ENCODE measurements at places on chromosomes 2 and 18.
A peak's percentile ranks its signal among the peaks of the same experiment; 100 is the strongest.

DNA sequence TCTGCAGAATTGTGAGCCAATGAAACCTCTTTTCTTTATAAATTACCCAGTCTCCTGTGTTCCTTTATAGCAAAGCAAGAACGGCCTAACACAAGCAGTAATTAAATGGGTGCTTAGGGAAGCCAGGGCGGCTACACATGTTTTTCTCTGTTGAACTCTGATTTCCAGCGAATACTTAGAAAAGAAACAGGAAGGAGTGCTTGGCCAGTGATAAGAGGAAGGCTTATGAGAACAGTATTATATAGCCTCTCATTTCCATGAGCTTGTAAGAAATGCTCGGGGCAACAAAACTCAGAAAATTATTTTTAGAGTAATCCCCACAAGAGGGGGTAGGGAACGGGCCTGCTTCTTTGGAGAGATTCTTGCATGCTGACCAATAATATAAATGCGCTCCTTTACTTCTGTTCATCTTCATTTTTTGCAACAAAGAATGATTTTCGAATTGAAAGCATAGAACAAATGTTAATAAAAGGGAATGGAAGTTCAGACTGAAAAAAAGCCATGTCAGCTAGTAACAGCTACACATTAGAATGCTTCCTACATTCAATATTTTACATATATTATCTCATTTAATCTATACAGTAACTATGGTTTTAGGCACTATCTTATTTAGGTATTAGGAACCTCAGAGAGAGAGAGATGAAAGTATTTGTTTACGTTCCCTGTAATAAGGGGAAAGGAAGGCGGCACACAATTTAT lies 49.7 kb upstream of the CCDC85A start:
- no peak for DNase-seq
- H3K4me3 ChIP-seq, result no peak overlapping the region
- H3K27ac ChIP-seq, result no peak overlapping the region
- H3K36me3 ChIP-seq, result no peaks in the 10 kb centered on the region
- H3K27me3 ChIP-seq, result no peaks in the 10 kb centered on the region

DNA sequence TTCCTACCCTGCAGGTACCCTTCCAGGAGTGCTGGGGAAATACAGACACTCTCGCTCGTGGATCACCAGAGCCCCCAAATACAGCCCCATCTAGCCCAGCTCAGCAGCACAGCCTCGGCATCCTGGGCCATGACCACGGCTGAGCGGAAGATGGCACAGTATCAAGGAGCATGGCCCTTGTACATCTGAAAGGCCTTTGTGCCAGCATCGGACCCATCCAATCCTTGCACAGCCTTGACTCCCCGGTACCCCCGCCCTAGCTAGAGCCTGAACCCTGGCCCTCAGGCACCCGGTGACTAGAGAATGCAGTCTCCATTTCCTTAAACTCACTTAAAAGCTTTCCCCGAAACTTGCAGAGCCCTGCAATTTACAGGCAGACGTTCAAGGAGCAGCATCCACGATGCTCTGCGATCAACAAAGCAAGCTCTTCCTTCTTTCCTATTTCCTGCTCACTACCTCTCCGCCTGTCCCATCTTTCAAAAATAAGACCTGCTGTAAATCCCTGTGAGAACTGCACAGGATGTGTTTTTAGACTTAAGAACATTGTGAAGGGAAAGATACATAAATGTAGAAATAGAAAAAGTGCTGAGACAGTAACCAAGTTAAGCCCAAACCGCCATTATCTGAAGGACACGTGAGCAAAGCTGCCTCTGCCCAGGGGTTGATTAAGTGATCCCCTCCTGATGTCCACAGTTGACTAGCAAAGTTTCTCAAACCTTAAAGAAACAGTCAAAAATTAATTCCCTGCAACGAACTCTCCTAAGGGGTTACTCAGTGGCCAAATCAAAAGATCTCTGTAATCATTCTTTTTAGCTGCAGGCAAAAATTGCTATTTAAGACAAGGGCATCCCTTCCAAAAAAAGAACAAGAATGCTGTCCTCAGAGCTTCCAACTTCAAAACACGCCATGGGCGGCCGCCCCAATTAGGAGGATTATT lies 48.5 kb downstream of the ZNF516 start:
- H3K4me1 ChIP-seq, result no peaks in the 10 kb centered on the region

GRCh38 chr2:110205660-110206455 lies 1.0 kb upstream of the NPHP1 start:
- DNase-seq, result no peak
- H3K36me3 ChIP-seq, result no peaks in the 10 kb centered on the region
- H3K27ac ChIP-seq, result no peak overlapping the region
- H3K4me1 ChIP-seq, result peaks cover 7% of the 10 kb centered on the region
- no peak overlapping the region for H3K4me3 ChIP-seq

DNA sequence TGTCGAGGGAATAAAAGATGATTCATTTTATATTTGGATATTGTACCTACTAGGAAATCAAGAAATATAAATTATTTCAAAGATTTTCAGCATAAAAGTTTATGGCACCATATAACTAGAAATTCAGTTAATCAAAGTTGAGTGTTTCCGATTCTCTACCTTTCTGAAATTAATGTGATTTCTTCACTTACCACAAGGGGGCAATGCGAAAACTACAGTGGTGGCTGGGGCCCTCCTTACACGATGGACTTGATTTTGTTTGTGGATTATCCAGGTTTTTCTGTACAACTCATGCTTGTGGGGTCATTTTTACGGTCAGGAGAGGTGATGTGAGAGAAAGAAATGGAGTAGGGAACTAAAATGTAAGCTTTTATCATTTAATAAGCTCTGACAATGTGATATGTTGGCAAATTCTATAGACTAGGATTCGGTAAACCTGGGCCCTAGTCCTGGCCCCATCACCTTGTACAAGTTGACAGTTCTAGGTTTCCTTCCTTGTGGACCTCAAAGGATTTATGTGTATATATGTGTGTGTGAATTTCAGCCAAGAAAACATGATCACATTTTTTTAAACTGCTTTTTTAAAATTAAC lies 47.6 kb downstream of the G6PC2 start:
- H3K4me3 ChIP-seq, result no peak overlapping the region
- H3K4me1 ChIP-seq, result peaks cover 6% of the 10 kb centered on the region
- H3K27me3 ChIP-seq, result no peaks in the 10 kb centered on the region

DNA sequence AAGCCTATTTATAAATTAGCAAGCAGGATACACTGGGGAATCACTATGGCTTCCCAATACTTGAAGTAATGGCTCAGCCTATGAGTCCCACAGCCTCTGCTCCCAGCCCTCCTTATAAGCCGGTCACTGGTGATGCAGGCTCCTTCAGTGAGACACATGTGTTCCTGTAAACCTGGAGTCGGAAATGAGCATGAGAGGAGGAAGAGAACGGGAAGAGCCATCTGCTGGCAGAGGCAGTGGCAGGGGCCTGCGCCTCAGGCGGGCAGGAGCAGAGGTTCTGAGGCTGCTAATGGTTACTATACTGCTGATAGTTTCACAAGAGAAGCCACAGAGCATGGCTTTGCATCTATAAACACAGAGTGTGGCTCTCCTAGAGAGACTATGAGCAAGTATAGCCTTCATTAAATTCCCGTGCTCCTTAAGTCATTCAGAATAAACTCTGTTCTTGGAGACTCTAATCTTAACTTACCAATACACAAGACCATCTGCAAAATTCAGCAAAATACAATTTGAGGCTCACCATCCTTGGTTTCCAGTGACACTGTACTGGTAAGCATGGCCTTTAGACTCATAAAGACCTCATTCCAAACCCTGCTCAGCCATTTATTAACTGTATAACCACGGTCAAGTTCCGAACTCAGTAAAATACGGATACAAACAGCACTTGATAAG lies 63.3 kb downstream of the FBXO15 start:
- no peak for DNase-seq
- H3K4me1 ChIP-seq, result no peaks in the 10 kb centered on the region
- H3K4me3 ChIP-seq, result no peak overlapping the region
- no peaks in the 10 kb centered on the region for H3K27me3 ChIP-seq
- no peaks in the 10 kb centered on the region for H3K36me3 ChIP-seq

DNA sequence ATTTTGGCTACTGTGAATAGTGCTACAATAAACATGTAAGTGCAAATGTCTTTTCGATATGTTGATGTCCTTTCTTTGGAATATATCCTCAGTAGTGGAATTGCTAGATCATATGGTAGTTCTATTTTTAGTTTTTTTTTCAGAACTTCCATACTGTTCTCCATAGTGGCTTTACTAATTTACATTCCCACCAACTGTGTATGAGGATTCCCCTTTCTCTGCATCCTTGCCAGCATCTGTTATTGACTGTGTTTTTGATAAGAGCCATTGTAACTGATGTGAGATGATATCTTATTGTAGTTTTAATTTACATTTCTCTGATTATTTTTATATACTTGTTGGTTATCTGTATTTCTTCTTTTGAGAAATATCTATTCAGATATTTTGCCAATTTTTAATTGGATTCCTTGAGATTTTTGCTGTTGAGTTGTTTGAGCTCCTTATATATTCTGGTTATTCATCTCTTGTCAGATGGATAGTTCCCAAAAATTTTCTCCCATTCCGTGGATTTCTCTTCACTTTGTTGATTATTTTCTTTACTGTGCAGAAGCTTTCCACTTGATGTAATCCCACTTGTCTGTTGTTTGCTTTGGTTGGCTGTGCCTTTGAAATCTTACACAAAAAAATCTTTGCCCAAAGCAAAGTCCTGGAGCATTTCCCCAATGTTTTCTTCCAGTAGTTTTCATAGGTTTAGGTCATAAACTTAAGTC lies 532.3 kb downstream of the PID1 start:
- H3K27ac ChIP-seq, result no peak overlapping the region
- H3K36me3 ChIP-seq, result no peaks in the 10 kb centered on the region
- H3K4me1 ChIP-seq, result no peaks in the 10 kb centered on the region
- H3K27me3 ChIP-seq, result no peaks in the 10 kb centered on the region
- no peak overlapping the region for H3K4me3 ChIP-seq

- H3K36me3 ChIP-seq, result no peaks in the 10 kb centered on the region
- no peak overlapping the region for H3K4me3 ChIP-seq
- H3K27ac ChIP-seq, result no peak overlapping the region
- DNase-seq, result no peak
- no peaks in the 10 kb centered on the region for H3K27me3 ChIP-seq
These were observed 203.8 kb upstream of the SIX2 start for GRCh38 chr2:45212953-45213635.

- H3K27ac ChIP-seq, result no peak overlapping the region
- no peaks in the 10 kb centered on the region for H3K4me1 ChIP-seq
- no peaks in the 10 kb centered on the region for H3K36me3 ChIP-seq
- no peak for DNase-seq
- no peak overlapping the region for H3K4me3 ChIP-seq
These were observed 28.6 kb upstream of the PPP4R1 start for GRCh38 chr18:9642799-9643462.

- no peaks in the 10 kb centered on the region for H3K36me3 ChIP-seq
- DNase-seq, result no peak
- H3K27ac ChIP-seq, result no peak overlapping the region
These were observed 48.9 kb upstream of the HPCAL1 start for GRCh38 chr2:10253596-10254372.

GRCh38 chr2:133956434-133956935 lies 297.4 kb upstream of the MGAT5 start:
- H3K36me3 ChIP-seq, result no peaks in the 10 kb centered on the region
- H3K4me3 ChIP-seq, result no peak overlapping the region
- peaks cover 38% of the 10 kb centered on the region for H3K4me1 ChIP-seq
- peak; percentile 25 for DNase-seq

- H3K27ac ChIP-seq, result no peak overlapping the region
- no peak for DNase-seq
- H3K4me1 ChIP-seq, result no peaks in the 10 kb centered on the region
- no peak overlapping the region for H3K4me3 ChIP-seq
These were observed 13.4 kb upstream of the NMI start for GRCh38 chr2:151302879-151303278.

DNA sequence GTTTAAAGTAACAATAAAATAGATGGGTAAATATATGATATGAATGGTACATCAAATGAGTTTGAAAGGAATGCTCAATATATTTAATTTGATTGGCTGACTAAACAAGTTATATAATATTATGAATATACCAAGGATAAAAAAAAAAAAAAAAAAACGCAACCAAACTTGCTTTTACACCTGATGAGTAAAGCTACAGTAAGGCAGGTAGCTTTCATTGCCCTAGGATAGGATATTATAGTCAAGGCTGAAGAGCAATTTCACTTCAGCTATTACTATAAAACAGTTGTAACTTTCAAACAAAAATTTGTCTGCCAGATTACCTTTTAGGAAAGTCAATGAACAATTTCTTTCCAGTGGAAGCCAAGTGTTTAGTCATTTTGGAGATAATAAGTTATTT lies 56.8 kb upstream of the PEX13 start:
- DNase-seq, result no peak
- H3K4me3 ChIP-seq, result no peak overlapping the region
- no peaks in the 10 kb centered on the region for H3K36me3 ChIP-seq

GRCh38 chr2:233091595-233092375 lies 31.6 kb downstream of the INPP5D start:
- H3K36me3 ChIP-seq, result no peaks in the 10 kb centered on the region
- no peak overlapping the region for H3K4me3 ChIP-seq
- H3K27ac ChIP-seq, result no peak overlapping the region

- no peaks in the 10 kb centered on the region for H3K36me3 ChIP-seq
- H3K4me3 ChIP-seq, result no peak overlapping the region
- H3K27me3 ChIP-seq, result no peaks in the 10 kb centered on the region
These were observed 424.5 kb downstream of the RAD51AP2 start for GRCh38 chr2:17093712-17094111.

DNA sequence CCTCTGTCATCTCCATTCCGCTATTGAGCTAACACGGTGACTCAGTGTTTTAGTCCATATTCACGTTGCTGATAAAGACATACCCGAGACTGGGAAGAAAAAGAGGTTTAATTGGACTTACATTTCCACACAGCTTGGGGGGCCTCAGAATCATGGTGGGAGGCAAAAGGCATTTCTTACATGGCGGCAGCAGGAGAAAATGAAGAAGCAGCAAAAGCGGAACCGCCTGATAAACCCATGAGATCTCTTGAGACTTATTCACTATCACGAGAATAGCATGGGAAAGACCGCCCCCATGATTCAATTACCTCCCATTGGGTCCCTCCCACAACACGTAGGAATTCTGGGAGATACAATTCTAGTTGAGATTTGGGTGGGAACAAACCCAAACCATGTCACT lies 22.6 kb upstream of the CXXC1 start:
- peaks cover 48% of the 10 kb centered on the region for H3K4me1 ChIP-seq
- DNase-seq, result no peak
- H3K36me3 ChIP-seq, result no peaks in the 10 kb centered on the region
- no peak overlapping the region for H3K27ac ChIP-seq
- 0 out of 2 replicates have a peak, but pooled peaks cover 7% of the 10 kb centered on the region for H3K27me3 ChIP-seq

- no peaks in the 10 kb centered on the region for H3K4me1 ChIP-seq
- no peak for DNase-seq
- no peaks in the 10 kb centered on the region for H3K36me3 ChIP-seq
- no peak overlapping the region for H3K27ac ChIP-seq
- 0 out of 2 replicates have a peak, but pooled peaks cover 2% of the 10 kb centered on the region for H3K27me3 ChIP-seq
These were observed 33.7 kb downstream of the KCNIP3 start for GRCh38 chr2:95330794-95331338.
